ENCODE measurements at places on chromosomes 6 and 20.

DNA sequence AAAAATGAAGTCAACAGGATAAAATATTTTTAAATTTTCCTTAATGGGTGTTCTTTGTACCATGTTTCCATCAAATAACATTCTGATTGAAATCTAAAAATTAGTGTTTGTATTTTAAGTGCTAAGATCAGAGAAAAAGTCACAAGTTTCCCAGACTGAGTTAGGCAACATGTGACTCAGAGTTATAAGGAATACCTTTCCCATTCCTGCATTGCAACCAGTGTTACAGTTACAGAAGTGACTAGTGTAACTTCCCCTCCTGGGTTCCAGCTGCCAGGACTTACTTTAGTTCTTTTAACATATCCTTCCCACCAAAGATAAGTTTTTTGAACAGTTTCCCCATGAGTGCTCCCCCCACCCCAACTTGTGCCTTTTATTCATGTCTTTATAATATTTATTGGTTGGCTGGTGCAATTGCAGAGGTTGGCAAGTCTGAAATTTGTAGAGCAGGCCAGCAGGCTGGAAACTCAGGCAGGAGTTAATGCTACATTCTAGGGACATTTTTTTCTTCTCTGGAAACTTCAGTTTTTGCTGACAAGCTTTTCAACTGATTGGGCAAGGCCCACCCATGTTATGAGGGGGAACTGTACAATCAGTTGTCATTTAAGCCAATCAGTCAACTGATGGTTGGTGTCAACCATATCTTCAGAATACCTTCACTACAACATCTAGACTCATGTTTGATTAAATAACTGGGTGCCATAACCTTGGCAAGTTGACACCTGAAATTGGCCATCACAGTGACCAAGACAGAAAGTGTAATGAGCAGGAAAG, 22.9 kb upstream of the ESR1 start:
- DNase-seq = no peak

- DNase-seq = peak; percentile 75
These were observed 28.0 kb upstream of the PTGIS start for GRCh38 chr20:49595811-49596561.

GRCh38 chr6:166342349-166343149, at the start of gene SFT2D1:
TSS of gene SFT2D1 (minus strand) at chr6:166342545. CDS start at chr6:166342481, 64 bp downstream.
- peak; percentile 92 for DNase-seq

- DNase-seq = no peak
These were observed 16.3 kb upstream of the POPDC3 start for GRCh38 chr6:105196076-105196475.

GRCh38 chr6:122207794-122208193, 191.7 kb upstream of the HSF2 start:
- no peak for DNase-seq

DNA sequence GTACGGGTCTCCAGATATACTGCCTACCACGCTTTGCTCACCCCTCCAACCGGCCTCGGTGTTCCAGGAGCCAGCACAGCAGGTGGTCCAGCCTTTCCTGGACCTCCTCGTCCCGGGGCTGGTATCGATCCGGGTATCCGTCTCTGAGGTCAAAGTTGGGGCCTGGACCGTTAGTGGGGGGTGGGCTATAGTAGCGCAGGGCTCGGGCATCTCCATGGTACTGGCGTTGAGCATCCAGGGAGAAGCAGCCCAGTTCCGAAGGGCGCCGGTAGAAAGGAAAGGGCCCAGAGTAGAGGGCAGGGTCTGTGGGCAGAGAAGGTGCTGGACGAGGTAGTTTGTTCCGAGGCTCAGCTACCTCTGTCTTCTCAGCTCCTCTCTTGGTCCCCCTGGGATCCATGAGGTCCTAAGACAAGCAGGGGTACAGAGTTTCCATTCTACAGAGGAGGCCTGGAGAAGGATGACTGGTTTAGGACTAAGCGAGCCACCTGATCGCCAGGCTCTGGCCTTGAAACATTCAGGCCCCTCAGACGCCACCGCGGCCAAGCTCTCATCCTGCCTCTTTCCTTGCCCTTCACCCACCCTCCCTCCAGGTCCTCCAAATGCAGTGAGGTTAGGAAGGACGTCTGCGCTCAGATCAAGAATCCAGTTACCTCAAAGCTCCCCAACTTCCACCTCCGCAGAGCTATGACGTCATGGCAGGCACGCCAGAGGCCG, 502 bp downstream of the DXO start:
- no peak for DNase-seq

DNA sequence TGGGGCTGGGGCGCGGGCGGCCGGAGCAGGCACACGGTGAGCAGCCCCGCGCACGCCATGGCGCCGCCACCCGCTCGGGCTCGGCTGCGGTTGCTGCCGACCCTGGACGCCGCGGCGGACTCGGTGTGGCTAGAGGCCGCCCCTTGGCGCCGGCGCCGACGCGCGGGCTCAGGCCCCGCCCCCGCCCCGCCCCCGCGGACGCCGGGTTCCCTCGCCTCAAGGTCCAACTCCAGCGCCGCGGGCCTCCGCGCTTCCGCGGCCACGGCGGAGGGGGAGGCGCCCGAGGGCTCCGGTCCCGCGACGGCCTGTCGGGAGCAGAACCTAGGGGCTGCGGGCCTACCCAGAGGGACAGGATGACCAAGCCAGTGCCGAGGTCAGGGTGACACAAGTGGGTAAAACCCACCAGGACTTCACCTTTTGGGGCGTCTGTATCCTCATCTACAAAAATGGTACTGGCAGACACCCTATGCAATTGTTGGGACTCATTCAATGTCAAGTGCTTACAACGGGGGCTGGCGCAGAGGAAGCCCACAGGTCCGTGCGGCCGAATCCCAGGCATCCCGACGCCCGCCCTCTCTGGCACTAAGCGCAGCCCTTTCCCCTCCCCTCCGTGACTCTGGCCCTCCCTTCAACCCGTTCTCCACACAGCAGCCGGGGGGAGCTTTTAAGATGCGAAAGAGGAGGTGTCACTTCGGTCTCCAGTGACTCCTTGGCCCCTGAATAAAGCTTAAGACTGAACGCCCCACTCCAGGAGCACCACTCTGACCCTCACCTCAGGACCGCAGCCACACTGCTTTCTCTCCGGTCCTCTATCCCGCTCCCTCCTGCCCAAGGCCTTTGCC, at the start of gene NECAB3:
Gene NECAB3 (minus strand): TSS at position 135 of the 842 bp plus-strand sequence. CDS start 76 bp downstream, at position 59.
- DNase-seq = peak; percentile 59

GRCh38 chr20:53642196-53643030, 48.8 kb upstream of the ZNF217 start:
- peak; percentile 86 for DNase-seq

DNA sequence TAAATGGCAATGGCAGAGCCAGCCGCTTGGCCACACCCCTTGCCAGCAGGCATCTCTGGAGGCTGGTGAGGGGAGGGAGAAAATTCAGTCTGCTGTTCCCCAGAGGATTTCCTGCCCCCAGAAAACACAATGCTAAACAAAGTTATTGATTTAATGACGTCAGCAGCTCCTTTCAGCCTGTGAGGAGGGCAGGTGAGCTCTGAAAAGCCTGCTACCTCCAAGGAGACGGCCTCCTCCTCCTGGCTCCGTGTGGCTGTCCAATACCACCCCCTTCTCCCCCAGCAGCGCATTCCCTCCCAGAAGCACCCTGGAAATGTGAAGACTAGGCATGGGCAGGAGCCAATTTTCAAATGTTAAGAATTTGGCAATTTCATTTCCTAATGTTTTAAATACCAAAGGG, 393.1 kb downstream of the ZFAND3 start:
- no peak for DNase-seq

DNA sequence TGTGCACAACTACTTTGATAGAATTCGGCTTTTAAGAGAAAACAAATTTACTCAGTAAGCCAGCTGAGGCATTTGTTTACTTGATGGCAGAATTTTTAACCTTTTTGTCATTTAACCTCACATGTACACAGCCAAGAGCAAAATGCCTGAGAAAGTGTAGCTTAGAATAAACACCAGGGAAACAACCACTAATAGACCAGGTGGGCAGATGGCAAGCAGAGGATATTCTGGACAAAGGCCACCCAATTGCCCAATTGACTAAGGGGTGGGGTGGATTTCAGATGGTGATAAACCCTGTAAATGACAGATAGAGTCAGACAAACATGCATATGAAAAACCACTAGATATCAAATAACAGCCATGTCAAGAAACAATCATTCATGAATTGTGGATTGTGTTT, 190.7 kb upstream of the FBXL4 start:
- no peak for DNase-seq

DNA sequence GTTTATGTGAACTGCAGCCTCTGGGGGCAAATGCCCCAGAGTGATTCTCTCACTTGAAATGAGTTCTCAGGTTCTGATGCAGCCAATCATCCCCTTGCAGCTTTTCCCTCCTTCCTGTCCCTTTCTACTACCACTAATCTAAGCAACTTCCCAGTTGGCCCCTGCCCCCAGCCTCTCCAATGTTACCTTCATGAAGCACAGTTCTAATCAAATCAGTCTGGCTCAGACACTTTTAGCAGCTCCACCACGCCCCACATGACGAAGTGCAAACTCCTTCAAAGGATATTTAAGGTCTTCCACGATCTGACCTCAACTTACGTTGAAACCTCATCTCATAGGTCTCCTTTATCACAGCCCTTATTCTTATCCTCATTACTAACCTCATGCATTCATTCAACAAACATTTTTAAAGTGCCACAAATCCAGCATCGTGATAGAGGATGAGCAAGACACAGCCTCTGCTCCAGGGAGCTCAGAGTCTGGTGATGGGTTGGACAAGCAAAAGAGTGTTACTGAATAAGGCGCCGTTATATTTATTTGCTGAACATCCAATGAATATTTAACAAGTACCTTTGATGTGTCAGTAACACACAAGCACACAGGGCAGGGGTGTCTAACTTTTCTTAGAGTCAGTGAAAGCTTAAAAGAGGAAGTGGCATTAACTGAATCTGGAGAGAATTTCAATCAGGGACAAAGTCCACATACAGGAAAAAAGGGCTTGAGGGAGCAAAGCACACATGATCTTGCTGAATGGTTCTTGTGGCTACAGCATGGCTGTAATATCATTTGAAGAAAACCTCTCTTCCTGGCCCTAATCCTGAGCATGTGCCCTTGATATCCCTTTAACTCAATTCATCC, 20.4 kb upstream of the DTNBP1 start:
- DNase-seq = peak; percentile 68

GRCh38 chr20:34549291-34549928, 9.1 kb upstream of the MAP1LC3A start:
- DNase-seq = peak; percentile 86

DNA sequence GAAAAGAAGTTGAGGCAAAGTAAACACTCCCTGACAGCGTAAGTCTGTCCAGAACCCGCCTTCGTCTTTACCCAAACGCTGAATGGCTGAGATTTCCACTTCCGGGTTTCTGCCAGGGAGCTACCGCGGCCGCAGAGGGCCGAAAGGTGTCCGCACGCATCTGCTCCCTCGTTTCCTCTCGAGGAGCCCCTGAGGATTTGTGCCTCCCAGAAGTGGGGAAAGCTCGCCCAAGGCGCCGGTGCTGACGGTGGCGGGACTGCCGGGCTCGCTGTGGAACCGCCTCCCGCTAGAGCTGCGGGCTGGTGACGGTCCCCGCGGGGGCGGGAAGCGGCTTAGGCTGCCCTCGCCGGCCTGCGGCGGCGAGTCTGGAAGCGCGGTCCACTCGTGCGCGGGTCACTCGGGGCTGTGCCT, 1760.2 kb upstream of the DEFB115 start:
- no peak for DNase-seq

DNA sequence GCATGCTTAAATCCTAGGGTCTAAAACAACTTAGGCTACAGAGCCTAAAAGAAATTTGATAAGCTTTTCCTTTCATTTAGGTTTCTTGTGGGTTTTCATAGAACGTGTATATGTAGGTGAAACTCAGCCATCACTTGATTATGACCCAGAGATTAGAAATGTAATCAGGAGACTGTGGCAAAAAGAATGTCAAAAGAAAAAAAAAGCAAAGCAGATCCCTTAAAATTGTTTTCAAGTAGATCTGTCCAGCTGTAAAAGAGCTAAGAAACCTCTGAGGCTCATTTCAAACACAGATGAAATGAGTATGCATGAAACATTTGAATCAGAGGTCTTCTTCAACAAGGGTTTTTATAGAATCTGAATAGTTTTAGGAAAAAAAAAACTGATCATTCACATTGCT, 341.3 kb upstream of the PRDM1 start:
- no peak for DNase-seq

GRCh38 chr20:11734431-11734830, 183.3 kb upstream of the BTBD3 start:
- DNase-seq = no peak
